Urinary bladder (tissue), 4 donors: ENCODE measurements at places on chromosomes 3 and 15.

DNA sequence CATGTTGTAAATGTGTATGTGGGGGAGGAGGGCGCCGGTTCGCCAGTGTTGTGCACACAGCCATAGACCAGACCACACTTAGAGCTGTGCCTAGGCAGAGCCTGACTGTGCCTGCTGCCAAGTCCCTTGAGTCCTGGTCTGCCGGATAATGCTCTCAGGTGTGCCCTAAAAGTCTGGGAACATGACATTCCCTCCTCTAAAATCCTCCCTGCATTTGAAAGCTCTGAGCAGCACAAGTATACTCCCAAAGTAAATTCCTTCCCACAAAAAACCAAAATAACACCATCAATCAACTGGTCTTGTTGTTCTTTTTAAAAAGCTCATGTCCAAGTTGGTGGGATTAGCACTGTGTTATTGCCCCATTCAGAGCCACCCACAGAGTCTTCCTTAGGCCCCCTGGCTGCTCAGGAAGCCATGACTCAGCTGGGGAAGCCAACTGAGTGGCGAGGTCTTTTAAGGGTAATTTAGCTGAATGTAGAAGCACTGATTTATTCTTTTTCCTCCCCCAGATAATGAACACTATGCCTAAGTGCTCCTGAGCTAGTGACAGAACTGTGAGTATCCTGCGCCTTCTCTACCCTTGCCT is 147.8 kb upstream of the MCTP2 start:
- no peak for DNase-seq

- DNase-seq = no peak
Observed at GRCh38 chr3:28348265-28348628, 274 bp upstream of the ZCWPW2 start.

DNA sequence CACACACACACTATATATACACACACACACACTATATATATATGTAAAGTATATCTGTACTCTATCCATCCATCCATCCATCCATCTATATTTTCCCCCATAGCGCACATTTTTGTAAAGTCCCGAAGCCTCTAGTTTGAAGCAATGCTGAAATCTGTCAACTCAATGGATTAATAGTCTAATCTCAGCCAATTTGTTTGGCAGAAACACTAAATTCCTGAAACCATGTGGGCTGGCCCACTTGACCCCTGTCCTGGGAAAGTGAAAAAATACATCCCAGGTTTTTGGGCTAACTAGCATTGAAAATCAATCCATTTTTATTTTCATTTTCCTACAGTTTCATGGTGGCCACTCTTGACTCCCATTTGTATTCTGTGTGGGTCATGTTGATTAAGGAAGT is 166.7 kb downstream of the SLCO3A1 start:
- no peak for DNase-seq

- DNase-seq = no peak
Observed at GRCh38 chr3:86995537-86995936, 4.6 kb upstream of the VGLL3 start.

DNA sequence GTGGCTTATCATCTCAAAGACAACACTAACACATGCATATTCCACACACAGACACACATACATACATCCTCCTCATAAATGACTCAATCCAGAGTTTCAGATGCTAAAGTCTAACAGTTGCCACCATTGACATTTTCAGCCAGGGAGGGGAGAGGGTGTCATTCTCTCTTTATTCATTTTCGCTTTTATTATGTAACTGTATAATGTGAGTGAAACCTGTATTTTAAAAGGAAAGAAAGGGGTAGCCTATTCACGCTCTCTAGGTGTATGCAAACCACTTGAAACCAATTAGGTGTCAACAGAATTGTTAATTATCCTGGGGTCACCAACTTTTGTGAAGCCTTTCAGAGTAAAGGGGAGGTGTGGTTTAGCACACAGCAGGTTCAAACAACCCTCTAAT is 1282.9 kb downstream of the ROBO2 start:
- no peak for DNase-seq

- no peak for DNase-seq
Observed at GRCh38 chr15:75791337-75791713, 51.9 kb upstream of the UBE2Q2 start.

DNA sequence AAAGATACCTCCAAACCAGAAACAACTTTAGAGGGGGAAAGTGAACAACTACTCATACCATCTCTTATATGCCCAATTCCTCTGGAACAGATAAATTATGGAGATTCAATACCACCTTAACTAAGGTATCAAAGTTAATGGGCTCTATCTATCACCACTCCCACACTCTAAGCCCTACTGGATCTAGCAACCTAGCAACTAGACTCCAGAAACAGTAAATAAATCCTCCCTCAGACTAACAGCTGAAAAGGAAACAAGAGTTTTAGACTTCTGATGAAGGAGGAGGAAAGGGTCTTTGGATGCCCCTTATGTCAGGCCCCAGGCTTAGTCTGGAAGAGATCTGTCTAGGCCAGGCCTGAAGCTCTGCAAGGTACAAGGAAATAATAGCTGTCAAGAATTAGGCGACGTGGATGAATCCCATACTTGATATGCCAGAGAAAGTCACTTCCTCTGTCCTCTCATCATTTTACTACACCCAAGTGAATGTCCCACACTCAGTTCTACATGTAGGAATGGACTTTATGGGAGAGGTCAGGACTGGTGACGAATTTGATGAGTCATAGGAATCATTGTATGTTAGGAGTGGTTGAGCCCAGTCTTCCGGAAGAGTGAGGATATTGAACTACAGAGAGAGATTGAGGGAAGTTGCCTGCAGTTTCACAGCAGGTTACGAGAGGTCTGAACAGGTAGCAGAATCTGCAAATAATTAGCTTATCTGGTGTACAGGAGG is 113.8 kb downstream of the AKAP13 start:
- no peak for DNase-seq

DNA sequence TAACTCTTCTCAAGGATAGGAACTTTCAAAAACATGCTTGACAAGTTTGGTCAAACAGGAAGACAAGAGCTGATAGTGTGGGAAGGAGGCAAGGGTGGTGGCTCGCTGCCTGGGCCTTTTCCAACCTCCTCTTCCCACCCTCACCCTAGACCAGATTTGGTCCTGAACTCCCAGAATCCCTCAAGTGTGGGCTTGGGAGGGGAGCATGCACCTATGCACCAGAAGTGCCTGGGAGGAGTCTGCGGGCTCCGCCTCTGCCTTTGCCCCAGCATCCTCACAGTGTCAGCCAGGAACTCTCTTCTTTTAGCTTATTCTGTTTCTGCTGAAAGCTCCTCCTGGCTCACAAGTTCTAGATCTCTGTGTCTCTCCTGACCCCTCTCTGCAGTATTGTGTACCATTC is 126.2 kb upstream of the MRPS22 start:
- no peak for DNase-seq

DNA sequence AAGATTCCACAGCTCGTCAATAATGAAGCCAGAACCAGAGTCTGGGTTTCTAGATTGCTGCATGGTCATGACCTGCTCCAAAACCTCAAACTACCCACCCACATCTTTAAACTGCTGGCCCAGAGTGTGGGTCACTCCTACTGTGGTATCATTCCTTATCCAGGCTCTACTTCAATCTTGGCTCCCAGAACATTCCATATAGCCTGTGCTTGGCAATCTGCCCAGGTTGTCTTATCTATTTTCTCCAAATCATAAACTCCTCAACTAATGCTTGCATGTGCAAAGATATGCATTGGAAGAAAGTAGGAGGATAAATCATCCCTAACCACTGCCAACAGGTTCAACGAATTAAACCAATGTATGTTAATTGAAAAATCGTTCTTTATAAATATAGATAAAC is 169.7 kb downstream of the ANXA2 start:
- no peak for DNase-seq
